Gastrocnemius medialis (tissue), 4 donors: ENCODE measurements at places on chromosomes 7 and 10.

DNA sequence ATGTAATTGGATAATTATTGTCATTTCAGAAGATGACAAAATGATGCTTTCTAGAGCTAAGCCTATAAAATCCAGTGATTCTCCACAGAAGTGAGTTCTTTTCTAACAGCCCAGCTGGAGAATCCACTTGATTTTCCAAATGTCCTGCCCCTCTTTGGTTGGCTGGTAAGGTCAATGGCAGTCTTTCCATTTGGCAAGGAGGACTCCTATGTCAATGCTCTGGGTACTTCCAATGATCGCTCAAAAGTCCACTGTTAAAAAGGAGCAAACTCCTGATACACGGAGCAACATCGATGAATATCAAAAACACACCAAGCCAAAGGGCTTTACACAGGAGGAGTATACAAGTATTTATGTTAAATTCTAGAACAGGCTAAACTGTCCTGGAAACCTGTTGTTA is 57.8 kb downstream of the STK17A start:
- no peak for DNase-seq

DNA sequence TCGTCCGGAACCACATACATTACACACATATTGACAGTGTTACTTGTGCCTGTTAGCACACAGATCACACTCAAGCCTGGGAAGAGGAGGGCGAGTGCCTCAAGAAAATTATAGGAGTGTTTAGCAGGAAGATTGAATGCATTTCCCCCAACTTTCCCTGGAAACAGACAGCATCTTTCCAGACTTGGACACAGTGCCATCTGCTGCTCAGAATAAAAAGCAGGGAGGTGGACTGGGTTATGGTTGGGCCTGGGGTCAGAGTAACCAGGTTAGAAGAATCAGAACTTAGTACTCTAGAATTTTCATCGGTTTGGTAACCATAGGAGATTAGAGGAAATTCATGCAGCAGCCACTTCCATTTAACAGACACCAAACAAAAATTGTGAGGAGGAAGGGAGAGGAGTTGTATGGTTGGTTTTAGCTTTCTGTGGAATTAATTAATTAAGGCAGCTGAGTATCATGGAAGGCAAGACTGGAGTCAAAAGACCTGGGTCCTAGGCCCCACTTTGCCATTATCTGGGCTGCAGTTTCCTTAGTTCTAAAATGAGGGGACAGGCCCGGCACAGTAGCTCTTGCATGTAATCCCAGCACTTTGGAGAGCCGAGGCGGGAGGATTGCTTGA is 43.4 kb upstream of the OPTN start:
- DNase-seq, result no peak

- DNase-seq, result no peak
These were observed 27.9 kb upstream of the PWWP2B start for GRCh38 chr10:132368881-132369635.

GRCh38 chr7:26620352-26620751 is 244.0 kb downstream of the SKAP2 start:
- no peak for DNase-seq

DNA sequence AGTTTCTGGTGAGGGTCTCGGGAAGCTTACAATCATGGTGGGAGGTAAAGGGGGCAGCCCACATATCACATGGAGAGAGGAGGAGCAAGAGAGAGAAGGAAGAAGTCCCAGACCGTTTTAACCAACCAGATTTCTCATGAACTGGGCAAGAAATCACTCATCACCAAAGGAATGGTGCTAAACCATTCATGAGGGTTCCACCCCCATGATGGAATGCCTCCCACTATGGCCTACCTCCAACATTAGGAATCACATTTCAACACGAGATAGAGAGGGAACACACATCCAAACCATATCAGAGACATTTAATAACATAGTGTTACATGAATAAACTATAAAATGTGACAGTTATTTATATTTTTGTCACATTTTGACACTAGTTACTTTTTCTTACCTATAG is 214.8 kb upstream of the MAGI2 start:
- DNase-seq, result no peak

DNA sequence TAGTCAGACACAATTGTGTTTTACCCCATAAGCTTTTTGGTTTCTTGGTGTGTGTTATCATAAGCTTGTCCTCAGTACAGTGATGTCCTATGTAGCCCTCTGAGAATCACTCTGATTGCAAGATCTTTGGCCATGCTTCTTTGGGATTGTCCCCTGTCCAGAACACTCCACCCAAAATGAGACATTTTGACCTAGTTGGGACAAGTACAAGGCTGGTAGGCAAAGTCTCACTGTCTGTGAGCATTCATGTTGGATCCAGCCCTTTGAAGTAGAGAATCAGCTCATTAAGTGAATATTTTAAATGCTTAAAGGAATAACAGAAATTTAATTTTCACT is 28.9 kb upstream of the PCGF5 start:
- DNase-seq, result no peak

GRCh38 chr7:128962899-128963298 is 25.2 kb downstream of the IRF5 start:
- no peak for DNase-seq

DNA sequence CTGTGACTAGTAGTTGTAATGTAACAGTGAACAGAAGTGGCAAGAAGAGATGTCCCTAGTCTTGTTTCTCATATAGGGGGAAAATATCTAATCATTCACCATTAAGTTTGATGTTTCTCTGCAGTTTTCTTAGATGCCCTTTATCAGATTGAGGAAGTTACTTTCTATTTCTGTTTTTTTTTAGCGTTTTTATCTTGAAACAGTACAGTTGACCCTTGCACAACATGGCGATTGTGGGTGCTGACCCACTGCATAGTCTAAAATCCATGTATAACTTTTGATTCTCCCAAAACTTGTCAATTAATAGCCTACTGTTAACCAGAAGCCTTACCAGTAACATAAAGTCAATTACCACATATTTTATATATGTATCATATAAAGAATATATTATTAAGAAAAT is 192.0 kb downstream of the ADK start:
- DNase-seq, result no peak

- no peak for DNase-seq
These were observed 544 bp downstream of the TSPAN33 start for GRCh38 chr7:129144834-129145668.
